ENCODE measurements at places on chromosomes 16 and 17. TPM values are rescaled to one million over a fixed set of nuclear protein-coding genes. Genes with fewer than 3 reads are reported as not detected.
A peak's percentile ranks its signal among the peaks of the same experiment; 100 is the strongest.

DNA sequence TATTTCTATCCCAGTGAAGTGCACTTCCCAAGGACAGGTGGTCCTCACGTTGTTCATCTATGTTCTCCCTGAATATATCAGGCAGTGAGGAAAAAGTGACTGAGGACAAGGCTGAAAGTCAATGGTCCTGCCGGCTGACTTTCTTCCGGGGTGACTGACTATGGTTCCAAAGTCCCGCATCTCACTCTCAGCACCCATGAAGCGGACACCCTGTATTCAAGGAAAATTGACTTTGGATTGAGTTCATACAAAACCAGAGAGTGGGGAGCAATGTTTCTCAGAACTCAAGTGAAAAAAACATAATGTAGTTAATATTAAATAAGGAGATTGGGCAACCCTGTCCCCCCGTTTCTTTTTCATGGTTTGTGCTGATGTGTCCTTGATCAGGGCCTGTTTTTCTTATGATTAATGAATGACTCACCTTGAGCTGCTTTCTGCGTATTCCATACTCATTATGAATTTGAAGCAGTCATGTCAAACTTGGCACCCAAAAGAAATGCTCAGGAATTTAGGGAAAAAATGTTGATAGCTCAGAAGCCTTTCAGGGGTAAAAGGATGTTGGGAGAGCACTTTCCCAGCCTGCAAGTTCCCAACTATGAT is 184.0 kb downstream of the CYLD start:
- DNase-seq: no peak

- DNase-seq: no peak
Measured at GRCh38 chr16:22641131-22641628, 130.5 kb downstream of the NPIPB5 start.

DNA sequence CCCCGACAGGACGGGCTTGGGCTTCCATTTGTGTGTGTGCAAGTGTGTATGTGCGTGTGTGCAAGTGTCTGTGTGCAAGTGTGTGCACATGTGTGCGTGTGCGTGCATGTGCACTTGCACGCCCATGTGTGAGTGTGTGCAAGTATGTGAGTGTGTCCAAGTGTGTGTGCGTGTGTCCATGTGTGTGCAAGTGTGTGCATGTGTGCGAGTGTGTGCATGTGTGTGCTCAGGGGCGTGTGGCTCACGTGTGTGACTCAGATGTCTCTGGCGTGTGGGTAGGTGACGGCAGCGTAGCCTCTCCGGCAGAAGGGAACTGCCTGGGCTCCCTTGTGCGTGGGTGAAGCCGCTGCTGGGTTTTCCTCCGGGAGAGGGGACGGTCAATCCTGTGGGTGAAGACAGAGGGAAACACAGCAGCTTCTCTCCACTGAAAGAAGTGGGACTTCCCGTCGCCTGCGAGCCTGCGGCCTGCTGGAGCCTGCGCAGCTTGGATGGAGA is 23.1 kb upstream of the ITGAX start:
- no peak for DNase-seq

- DNase-seq: no peak
Measured at GRCh38 chr17:19014628-19015215, 10.2 kb upstream of the FAM83G start.

DNA sequence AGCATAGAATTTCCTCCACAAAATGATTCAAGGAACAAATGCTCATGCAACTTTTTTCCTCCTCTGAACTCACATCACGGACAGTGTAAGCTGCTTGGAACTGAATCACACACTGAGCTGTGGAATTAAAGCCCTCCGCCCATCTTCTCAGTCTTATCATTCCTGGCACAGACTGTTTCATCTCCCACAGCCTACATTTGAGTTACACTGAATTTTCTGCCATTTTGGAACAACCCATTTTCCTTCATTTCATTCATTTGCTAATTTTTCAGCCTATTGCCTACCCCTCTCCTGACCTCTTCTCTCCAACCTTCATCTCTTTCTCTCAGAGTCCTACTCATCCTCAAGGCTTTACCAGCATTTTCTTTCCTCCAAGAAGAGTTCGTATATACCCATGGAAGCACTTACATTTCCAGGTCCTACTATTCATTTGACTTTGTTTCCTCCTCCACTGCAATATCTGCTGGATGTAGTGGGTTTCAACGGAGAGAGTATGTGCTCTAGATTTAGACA is 39.1 kb upstream of the TOM1L1 start:
- DNase-seq: no peak

DNA sequence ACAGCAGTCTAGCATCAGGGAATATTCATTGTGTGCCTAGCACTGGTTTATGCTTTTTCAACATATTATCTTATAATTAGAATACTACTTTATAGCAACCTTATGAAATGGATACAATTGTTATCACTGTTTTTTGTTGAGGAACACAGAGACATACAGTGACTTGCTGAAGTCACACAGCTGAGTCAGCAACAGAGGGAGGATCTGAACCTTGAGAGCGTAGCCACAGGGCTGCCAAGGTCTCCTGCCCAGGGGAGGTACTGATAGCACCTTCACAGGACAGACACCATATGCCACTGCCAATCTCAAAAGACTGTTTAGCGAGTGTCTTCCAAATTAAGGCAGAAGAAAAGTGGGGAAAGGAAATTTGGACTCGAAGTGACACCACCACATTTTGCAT is 63.0 kb downstream of the GTF3C1 start:
- DNase-seq: no peak

DNA sequence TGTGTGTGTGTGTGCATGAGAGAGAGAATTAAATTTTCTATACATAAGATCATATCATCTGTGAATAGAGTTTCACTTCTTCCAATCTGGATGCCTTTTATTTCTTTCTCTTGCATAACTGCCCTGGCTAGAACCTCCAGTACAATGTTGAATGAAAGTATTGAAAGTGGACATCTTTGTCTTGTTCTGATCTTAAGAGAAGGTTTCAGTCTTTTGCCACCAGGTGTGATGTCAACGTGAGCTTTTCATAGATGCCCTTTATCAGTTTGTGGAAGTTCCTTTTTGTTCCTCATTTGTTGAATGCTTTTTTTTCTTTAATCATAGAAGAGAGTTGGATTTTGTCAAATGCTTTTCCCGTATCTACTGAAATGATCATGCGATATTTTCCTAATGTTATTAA is 63.3 kb downstream of the RNF213 start:
- DNase-seq: no peak

DNA sequence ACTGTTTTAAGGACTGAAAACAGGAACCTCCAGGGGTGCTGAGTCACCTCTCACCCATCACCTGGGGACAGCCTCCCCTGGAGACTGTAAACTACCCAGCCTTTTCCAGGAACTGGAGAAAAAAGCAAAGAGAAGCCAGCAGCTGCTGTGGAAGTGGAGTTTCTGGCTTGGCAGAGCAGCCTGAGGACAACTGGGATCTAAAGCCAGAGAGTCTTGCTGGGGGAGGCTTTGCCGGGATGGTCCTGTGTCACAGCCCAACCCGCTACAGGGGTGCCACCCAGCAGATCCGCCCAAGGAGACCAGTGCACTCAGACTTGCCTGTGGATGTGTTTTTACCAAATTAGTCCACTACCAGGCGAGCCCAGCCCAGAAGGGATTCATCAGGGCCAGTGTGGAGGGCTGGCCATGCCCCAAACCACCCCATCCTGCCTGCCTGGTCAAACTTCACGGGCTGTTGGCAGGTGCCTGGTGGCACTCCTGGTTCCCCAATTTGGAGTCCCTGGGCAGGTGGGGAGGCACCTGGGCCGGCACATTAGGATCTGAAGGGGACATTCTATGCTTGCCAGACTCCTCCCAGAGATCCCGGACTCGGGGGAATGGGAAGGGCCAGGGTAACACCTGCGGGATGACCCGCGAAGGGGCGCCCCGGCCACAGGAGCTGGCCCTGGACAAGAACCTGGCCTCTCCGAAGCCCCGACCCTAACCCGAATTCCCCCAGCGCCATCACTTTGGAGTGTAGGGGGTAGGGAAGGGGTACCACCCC is 771 bp downstream of the MSRB1 start:
- no peak for DNase-seq

- DNase-seq: peak; percentile 52
Measured at GRCh38 chr16:15950161-15950854, 892 bp downstream of the ABCC1 start.

GRCh38 chr17:68456339-68457167 is 743 bp downstream of the WIPI1 start:
- no peak for DNase-seq

GRCh38 chr17:61388561-61389356 is 10.9 kb upstream of the TBX2 start:
- no peak for DNase-seq

DNA sequence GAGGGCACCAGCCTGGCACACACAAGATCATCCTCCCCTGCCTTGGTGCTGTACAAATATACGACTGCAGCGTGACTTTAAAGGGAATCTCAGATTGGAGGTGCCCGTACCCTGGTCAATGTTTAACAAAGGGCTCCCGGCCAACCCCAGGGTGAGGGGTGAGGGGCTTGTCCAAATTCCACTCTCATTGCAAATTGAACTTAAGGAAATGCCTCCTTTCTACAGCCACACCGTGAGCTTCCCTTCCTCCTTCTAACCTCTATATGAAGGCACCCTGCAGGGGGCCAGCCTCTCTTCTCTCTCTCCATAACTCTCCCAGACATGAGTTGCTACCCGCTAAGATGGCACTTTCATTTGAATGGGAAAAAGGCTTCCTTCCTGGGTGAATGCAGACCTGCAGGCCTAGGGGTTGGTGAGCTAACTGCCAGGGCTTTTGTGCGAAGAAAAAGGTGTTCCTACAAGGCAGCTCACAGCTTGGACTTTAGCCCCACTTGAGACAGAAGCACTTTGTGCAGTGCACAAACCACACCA is 76.6 kb downstream of the IRF8 start:
- no peak for DNase-seq

DNA sequence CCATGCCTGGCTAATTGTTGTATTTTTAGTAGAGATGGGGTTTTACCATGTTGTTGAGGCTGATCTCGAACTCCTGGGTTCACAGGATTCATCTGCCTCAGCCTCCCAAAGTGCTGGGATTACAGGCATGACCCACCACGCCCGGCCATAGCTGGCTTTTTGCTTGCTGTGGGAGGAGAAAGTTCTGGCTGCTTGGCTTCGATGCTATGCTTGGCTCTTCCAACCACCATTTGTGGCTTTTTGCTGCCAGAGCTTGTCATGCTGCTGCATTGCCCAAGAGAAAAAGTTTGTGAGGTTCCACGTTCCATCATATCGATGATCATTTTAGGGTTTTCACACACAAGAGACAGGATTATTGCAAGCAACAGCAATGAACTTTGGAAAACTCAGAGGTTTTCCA is 16.2 kb downstream of the BMERB1 start:
- no peak for DNase-seq

Gene KCNAB3
- 0.80 TPM for polyA plus RNA-seq

Gene SLFN14
- polyA plus RNA-seq: 0.13 TPM
